ENCODE measurements at places on chromosomes 2 and 18.

DNA sequence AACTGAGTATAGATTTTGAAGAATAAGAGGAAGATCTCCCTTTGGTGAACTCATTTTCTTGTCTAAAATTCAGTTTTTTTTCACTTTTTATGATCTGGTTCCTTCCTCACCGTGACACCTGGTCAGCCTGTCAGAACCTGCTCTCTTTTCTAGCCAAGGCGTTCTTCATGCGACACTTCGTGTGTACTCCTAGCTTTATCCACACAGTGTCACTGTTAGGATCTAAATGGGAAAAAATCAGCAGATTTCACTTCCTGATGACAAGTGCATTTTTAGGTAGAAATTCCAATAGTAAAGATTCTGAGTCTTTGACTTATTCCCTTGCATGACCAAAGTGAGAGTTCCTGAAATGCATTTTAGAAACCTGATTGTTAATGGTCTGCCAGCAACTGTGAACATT is 89.8 kb downstream of the KLHL14 start:
- DNase-seq, result no peak

GRCh38 chr2:74385396-74385795 is 5.3 kb upstream of the DCTN1 start:
- DNase-seq, result no peak

DNA sequence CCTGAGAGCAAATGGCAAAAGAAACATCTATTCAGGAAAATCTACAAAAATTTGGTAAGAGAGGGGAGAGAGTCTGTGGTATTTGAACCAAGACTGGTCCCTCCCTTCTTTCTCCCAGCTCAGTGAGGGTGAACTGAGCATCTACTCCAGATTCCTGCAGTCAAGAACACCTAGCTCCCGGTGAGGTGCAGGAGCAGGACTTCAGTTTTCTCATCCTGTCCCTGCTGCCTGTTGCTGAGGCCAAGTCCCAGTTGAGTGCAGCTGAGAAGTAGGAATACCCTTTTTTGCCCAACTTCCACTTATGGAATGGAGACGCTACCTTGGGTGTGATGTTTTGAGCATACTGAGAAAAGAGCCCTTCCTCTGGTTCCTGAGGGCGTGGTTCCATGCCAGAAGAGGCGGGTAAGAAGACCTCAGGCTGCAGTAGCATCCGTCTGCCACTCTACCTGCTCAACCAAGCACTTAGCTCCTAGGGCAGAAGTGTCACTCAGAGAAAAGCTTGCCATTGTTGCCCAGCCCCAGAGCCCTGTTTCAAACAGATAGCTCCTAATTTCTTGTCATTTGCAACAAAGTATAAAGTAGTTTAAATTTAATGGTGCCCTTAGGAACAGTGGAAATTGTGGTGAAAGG is 112.9 kb downstream of the SOS1 start:
- no peak for DNase-seq

- no peak for DNase-seq
These were observed 35.9 kb upstream of the POMC start for GRCh38 chr2:25204190-25204838.

GRCh38 chr18:55224086-55224625 is 264.9 kb upstream of the CCDC68 start:
- no peak for DNase-seq

DNA sequence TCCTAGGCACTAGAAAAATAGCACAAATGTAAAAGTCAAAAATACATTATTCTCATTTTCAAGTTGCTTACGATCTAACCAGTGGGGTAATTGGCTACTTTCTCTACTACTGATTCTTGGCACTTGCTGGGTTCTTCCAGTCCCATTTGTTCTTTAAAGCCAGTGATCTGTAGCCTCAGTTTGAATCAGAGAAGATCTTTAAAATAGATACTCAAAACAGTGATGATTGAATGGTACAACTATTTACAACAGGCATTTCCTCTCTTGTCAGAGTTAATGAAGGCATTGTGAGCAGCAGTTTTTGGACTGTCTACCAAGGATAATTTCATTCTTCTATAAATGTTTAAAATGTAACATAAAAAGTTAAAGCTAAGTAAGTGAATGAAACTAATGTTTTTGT is 128.3 kb upstream of the FSIP2 start:
- no peak for DNase-seq

DNA sequence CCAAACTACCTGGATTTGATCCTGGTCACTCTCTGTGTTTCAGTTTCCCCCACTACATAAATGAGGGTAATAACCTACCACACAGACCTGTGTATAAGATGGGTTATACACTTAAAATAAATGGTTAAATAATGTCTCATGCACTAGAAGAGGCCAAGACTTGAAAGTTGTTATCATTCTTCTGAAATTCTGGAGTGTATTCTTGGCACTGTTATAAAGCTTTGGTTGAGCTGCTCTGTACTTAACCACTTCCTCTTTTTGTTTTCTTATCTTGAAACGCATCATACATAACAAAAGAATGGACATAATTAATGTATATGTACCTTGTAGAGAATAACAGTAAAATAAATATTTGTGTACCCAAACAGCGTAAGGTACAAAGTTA is 281.0 kb downstream of the AFF3 start:
- no peak for DNase-seq

- no peak for DNase-seq
These were observed 51.9 kb downstream of the CACNB4 start for GRCh38 chr2:152046940-152047339.

- no peak for DNase-seq
These were observed 9.8 kb downstream of the HNRNPLL start for GRCh38 chr2:38592951-38593350.

Data from mucosa of descending colon (tissue), 3 donors.